ENCODE measurements at places on chromosomes 1 and 21.

GRCh38 chr1:9004031-9004699, 22.1 kb downstream of the SLC2A7 start:
- DNase-seq = no peak

GRCh38 chr1:1538989-1539309, 1.5 kb downstream of the TMEM240 start:
- no peak for DNase-seq

GRCh38 chr1:167555971-167556714, 2.6 kb upstream of the CREG1 start:
- peak; percentile 66 for DNase-seq

DNA sequence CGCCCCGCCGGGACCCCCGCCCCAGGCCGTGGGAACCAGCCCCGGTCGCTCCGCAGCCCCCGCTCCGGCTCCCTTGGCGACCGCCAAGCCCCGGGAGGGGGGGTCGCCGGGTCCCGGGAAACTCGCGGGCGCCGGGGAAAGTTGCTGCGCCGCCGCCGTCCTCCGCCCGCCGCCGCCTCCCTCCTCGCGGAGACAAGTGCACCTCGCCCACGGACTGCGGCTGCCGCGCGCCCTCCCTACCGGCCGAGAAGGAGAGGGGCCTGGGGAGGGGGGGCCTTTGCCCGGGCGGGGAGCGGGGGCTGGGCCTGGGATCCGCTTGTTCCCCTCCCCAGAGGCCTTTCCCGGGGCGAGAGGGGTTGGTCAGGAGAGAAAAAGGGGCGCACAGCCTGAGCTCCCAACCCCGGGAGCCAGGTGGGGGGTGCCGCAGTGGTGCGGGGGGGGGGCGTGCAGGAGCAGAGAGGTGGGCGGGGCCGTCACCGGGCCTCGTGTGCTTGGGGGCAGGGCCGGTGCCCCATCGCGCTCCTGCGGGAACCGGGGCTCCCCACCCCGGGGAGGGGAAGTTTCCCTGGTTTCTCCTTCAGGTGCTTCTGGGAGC, 592 bp downstream of the AGRN start:
- no peak for DNase-seq

DNA sequence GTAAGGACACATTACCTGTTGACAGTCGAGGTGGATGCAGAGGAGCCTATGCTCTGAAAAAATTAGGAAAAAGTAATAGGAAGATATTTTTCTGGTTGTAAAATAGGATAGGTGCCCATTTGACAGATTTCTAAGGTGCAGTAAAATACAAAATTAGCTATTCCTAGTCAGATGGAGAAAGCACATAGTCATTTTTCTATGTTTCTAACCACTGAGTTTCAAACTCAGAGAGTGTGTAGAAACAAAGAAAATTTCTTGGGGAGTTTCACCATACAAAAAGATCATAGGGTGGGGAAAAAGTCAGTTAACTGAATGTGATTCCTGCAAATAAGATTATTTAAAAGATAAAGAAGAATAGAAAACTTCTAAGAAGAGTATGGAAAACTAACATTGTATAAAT, 666.9 kb downstream of the KCNT2 start:
- DNase-seq = no peak

DNA sequence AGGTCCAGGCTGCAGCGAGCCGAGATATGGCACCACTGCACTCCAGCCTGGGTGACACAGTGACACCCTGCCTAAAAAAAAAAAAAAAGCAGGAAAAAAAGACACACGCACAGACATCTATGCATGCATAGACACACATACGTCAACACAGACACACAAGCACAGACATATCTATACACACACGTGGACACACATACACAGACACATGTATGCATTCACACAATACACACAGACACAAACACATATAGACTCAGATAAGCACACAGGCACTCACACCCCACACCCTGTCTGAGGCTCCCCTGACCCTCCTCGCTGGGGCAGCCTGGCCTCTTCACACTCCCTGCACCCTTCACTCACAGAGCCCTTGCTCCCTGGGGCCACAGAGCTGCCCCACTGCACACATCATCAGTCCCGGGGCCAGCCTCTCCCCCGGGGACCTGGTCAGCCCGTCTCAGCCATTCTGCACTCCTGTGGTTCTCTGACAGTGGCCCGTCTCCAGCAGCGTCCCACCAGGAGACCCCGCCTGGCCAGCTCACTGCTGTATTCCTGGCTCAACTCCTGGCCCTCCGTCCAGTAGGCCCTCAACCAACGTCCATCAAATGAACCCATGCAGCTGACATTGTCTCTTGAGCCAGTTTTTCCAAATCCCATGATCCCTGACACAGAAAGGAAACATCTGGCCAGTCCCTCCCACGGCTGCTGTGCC, 4.6 kb upstream of the PRKCZ start:
- no peak for DNase-seq

GRCh38 chr1:151282883-151283725, 1.0 kb downstream of the ZNF687 start:
- peak; percentile 43 for DNase-seq

DNA sequence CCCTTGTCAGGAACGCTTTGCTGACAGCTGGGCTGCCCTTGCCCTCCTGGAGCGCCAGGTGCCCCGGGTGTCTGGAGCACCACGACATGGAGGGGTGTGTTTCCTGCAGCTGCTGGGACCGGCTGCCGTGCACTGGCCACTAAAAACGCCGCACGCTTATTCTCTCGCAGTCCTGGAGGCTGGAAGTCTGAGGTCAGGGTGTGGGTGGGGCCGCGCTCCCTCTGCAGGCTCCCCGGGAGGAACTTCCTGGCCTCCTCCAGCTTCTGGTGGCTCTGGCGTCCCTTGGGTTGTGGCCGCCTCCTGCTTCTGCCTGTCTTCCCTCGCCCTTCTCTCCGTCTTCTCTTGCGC, 28.0 kb upstream of the PLCH2 start:
- DNase-seq = no peak

GRCh38 chr1:29062157-29062942, 61.4 kb downstream of the TMEM200B start:
- DNase-seq = no peak

DNA sequence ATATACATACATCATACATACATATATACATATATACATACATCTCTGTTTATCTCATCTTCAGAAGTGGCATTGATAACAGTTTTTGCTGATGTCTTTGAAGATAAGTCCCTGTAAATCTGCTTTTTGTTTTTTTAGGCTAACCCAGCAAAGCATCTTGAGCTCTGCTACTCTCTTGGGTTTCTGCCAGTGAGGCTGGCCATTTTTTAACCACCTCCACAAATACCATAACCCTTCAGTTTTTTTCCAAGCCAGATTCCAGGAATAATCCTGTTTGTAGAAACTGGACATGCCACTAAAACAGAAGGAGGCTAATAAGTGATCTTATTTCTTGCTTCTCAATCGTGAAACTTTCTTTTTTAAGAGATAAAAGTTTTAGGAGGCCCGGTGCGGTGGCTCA, 21.6 kb downstream of the SDHC start:
- no peak for DNase-seq

Data from renal pelvis (tissue), 12 donors.